ENCODE measurements at places on chromosomes 3 and 15.

GRCh38 chr3:149657321-149657925, 402 bp downstream of the WWTR1 start:
- no peak for DNase-seq

DNA sequence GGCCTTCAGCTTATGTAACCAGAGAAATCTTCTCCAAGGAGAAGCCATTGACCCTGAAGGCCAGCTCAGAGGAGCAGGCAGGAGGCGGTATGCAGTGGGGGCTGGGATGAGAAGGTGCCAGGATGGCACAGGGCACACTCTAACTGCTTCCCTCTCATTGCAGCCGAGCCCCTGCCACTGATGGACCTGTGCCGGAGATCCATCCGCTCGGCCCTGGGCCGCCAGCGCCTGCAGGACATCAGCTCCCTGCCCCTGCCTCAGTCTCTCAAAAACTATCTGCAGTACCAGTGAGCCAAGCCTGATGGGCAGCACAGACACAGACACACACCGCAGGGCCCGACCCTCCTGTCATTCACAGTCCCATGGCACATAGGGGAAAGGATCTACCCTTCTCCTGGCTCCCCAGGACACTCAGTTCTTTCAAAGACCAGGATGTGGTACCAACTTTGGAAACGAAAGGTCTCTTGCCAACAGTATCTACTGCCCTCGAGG, 84.6 kb upstream of the PXYLP1 start:
- DNase-seq = no peak

- peak; percentile 47 for DNase-seq
Measured at GRCh38 chr3:4983739-4984510, 4.7 kb downstream of the BHLHE40 start.

DNA sequence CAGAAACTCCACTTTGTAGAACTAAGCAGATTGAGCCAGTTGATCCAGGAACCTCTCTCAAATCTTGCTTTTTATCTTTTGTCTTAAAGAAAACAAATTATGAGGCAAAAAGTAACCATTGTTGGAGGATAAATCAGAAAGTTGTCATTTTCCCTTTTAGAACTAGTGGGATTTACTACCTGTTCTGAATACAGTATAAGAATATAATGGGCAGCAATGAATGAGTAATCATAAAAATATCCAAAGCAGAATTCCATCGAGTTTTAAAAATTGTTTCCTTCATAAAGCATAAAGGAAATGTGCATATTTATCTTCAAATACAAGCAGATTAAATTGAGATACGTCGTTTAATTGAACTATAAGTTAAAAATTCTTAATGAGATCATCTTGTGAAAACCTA, 15.9 kb upstream of the ANO10 start:
- DNase-seq = no peak

GRCh38 chr15:91515188-91515754, 338.2 kb upstream of the SLCO3A1 start:
- DNase-seq = no peak

DNA sequence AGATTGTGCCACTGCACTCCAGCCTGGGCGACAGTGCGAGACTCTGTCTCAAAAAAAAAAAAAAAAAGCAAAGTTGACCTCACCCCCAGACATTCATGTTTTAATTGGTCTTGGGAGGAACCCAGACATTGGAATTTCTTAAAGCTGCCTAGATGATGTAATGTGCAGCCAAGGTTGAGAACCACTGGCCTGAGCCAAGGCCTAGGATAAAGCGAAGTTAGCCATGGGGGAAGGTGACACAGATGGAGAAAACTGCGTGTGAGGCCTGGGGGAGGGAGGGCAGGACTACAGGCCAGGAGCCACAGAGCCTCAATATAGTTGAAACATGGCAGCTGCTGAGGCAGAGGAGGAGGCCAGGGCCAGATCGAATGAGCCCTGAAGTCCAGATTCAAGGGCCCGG, 21.0 kb downstream of the GLB1 start:
- no peak for DNase-seq

DNA sequence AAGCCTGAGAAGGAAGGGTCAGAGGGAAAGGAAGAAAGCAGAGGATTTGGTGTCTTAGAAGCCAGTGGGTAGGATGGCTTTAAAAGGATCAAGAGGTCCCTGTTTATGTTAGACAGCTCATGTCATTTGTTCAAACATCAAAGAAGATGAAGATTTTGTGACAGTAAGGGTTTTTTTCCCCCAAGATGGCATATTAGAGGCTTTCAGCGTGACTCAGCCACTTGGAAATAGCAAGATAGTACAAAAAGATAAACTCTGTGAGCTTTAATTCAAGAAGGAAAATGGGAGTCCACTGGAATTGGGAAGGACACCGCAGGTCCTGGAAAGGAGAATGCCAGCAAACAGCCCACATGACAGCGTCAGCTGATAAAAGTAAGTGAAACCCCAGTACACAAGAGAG, 467.1 kb upstream of the THBS1 start:
- no peak for DNase-seq

DNA sequence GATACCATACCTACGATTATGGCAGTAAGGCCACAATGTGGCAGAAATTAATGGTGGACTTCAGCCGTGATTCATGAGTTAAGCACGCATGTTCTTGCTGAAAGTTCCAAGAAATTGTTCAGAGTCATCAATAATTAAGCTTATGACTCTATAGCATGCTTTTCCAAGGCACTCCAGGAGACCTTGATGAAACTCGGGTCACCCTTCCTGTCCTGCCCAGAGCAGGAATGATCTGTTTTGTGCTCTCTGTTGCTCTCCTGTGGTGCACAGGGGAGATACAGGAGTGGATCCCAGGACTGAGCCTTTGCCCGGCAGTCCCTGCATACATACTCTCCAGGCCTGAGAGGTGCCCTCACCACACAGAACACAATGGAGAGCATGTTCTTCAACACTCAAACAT, 141.6 kb upstream of the SLC2A2 start:
- DNase-seq = no peak

- no peak for DNase-seq
Measured at GRCh38 chr15:77909182-77909940, 168.2 kb downstream of the TBC1D2B start.

- no peak for DNase-seq
Measured at GRCh38 chr15:47477341-47477740, 240.0 kb upstream of the SEMA6D start.

GRCh38 chr3:72860846-72861245, 12.6 kb upstream of the SHQ1 start:
- DNase-seq = no peak

- peak; percentile 84 for DNase-seq
Measured at GRCh38 chr15:40344631-40345120, 3.9 kb upstream of the CCDC9B start.

- DNase-seq = no peak
Measured at GRCh38 chr3:115628075-115628412, 4.7 kb downstream of the GAP43 start.

GRCh38 chr15:38072348-38073177, 138.1 kb downstream of the TMCO5A start:
- peak; percentile 18 for DNase-seq

- DNase-seq = no peak
Measured at GRCh38 chr3:161096771-161097367, 8.3 kb downstream of the B3GALNT1 start.

DNA sequence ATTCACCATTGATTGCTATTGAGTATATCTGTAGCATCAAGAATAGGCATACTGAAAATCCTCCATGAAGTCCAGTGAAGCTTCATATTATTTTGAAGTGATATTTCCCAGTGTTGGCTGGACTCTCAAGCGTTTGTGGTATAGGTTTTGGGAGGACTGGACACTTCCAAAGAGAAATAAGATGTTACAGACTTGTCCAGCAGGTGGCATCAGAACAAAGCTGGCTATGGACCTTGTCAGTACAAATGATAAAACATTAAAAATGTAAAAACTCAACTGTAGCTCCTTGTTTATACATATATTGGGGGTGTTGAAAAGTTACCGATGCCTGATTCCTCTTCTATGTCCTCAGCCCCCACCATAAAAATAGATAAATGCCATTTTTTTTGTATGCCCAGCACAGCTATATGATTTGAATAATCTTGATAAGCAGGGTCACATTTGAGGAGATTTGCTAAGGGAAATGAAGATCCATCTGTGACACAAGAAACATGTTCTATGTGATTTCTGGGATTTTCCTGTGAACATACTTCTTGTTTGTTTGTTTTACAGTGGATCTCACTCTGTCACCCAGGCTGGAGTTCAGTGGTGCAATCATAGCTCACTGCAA, 54.5 kb upstream of the GOLGA6B start:
- DNase-seq = peak; percentile 17

DNA sequence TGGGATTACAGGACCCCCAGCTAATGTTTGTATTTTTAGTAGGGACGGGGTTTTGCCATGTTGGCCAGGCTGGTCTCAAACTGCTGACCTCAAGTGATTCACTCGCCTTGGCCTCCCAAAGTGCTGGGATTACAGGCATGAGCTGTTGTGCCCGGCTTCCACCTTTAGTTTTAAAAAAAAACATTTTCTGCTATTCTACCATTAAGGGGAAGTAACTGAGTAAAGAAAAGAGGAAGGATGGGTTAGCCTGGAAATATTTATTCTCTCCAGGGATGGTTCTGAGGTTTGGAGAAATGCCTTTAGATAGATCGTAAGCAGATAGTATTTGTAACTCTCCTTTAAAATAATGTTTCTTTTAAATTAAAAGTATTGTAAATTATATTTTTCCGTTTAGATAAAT, 3.1 kb downstream of the AP4E1 start:
- DNase-seq = no peak

DNA sequence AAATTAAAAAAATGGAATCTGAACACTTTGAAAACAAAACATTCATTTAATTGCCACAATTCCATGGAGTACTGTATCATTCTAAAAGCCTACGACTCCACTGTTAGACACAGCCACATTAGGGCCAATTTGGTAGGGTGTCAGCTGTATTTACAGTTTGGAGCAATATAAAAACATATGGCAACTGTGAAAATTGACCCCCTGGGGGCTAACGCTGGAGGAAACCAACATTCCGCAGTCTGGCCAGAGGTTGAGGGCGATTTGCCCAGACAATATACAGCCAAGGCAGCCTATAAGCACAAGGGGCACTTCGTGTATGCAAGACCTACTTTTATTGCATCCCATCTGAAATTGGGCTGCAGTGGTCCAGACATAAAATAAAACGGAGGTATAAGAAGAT, 476.5 kb upstream of the WNT5A start:
- DNase-seq = no peak

DNA sequence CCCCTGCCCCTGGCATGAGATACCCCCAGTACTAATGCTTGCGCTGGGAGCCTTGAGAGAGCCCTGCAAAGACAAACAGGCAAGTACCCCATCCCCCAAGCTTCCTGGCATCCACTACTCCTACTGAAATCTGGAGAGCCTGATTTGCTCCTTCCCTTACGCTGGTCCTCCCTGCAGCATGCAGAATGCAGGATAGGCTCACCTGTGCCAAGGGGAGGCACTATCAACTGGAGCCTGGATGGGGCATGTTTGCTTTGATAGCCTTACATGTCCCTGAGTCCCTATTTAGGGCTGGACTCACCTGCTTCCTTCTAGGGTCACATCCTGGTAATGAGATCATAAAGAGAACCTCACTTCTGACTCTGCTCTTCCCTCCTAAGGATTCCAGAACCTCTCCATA, 42.9 kb downstream of the RAB11A start:
- DNase-seq = no peak

DNA sequence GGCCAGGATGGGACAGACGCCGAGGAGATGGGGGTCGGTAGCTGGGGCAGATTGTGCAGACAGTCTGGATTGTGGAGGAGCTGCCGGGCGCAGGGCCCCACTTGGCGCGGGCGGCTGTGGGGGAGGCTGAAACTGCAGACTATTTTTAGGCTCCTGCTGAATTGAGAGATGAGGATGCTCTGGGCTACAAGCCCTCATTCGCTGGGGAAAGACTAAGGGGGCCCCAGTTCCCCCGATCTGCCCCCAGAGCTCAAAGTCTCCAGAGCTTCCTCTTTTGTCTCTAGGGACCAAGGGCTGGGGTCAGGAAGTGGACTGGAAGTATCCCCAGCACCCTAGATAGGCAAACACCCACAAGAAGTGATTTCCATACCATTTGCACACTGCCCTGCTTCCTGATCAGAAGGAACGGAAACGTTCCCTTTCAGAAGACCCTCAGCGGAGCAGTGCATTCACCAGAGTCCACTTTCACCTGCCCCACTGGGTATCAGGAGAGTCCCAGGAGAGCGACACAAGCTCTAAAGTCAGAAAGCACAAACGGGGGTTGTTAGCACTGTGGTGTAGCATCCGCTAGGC, 29.7 kb downstream of the SEMA7A start:
- DNase-seq = no peak

DNA sequence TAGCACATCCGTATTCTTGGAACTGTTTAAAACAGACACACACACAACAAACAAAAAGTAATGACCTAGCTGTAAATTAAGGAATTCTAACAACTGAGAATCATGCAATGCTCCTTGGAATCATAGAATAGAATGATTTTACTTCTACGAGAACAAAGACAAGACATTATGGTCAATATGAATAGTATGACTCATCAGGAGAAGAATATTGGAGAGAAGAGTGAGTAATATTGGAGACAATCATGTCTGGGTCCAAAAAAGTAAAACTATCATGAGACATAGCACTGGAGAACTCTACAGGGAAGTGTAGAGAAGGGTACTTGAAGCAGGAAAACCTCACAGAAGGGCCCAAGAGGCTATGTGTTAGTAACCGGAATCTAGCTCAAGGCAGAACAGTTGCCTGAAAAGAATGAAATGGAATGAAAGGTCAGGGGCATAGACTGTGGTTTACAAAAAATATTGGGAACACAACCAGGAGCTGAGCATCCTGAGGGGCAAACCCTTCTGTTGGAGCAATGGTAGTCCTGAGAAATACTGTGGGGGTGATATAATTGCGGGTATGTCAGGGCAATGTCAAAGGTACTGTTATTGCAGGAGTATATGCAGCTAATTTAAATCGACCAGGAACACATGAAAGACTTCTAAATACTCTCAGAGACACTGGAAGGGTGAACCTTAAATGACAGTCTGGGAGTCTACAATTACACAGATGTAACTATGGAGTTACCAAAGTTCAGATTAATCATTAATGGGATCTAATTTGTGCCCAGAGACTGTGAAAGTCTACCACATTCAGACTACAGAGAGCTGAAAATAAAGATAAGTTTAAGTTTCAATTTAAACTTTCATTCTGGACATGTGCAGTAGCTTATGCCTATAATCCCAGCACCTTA, 201.2 kb downstream of the BCHE start:
- DNase-seq = no peak

- DNase-seq = no peak
Measured at GRCh38 chr15:95684693-95685115, 645.8 kb upstream of the NR2F2 start.

DNA sequence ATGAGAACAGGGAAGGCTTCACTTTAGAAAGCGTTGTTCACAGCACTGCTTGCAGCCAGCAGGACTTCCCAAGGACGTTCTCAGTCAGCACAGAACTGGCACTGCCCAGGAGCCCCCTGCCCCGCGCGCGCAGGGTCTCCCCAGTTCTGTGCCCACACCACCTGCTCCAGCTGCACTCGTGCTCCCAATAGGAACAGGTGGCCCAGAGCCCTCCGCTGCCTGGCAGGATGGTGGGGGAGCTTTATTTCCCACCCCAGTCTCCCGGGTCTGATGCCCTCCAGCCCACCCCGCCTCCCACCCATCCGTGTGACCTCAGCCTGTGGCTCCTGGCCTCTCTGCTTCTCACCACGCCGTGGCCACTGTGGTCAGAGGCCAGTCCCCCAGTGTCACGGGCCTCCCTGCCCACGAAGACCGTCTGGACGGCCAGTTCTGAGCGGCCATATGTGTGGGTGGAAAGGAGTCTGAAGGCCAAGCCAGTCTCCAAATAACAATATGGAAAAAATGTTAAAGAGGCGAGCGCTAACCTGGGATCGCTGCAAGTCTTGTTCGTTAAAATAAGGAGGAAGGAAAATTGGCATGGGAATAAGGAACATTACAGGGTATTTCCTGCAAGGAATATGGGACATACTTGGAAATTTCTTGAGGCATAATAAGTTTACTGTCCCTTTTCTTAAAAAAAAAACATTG, 54.6 kb upstream of the PCSK6 start:
- DNase-seq = no peak

All from GM12891 (cell line).